ENCODE measurements at places on chromosomes 2 and 18. TPM values are rescaled to one million over a fixed set of nuclear protein-coding genes. Genes with fewer than 3 reads are reported as not detected.
A peak's percentile ranks its signal among the peaks of the same experiment; 100 is the strongest.

ERMN gene
- total RNA-seq, result not detected

FSHR gene
- not detected for total RNA-seq

CCDC68 gene
- 0.41 TPM for total RNA-seq

- peak; percentile 93 for DNase-seq
These were observed 86.8 kb downstream of the SEMA4F start for GRCh38 chr2:74740741-74741431.

DNA sequence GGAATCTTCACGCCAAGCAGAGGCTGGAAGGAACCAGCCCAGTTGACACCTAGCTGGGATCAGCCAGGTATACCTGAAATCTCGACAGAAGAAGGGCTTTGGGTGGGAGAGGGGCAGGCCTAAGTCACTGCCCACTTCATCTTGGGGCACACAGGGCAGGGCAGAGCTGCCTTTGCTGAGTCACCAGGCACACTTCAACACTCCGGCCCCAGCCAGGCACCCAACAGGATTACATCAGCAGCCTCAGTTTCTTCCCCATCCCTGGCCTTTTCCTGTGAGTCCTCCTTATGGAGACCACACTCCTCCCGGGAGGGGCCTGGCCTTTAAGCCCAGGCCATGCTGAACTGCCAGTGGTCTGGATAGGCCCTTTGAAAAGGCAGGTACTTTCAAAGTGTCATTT lies 201.7 kb upstream of the HS6ST1 start:
- no peak for DNase-seq

- no peak for DNase-seq
These were observed 36.7 kb downstream of the PROC start for GRCh38 chr2:127454595-127455565.

Data from Panc1 (cell line).